Thymus (tissue), 14 donors: ENCODE measurements at places on chromosomes 2 and 18. TPM values are rescaled to one million over a fixed set of nuclear protein-coding genes. Genes with fewer than 3 reads are reported as not detected.
A peak's percentile ranks its signal among the peaks of the same experiment; 100 is the strongest.

DNA sequence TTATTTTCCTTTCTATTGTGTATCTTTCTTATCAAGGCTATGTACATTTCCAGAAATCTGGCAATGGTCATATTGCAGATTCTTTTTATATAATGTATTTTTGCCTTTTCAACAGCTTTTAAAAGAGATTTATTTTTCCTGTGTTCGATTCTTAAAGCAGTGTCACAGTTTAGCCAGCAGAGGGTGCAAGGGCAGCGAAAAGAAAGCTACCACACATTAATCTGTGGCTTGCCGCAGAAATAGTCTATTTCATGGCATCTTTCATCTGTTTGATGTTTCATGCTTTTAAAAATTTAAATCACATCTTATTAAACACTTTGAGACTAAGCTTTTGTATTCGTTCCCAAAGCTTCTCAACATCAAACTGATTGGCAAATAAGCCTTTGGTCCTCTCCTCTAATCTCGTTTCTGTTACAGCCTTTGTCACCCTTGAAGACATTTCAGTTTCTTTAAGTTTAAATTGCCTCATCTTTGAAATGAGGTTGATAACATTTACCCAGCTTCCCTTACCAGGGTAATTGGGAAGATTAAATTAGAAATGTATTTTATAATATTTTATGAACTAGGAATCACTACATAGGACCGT is 73.3 kb downstream of the PIK3C3 start:
- DNase-seq, result no peak

The GCG gene
- 1.7 TPM for total RNA-seq

DNA sequence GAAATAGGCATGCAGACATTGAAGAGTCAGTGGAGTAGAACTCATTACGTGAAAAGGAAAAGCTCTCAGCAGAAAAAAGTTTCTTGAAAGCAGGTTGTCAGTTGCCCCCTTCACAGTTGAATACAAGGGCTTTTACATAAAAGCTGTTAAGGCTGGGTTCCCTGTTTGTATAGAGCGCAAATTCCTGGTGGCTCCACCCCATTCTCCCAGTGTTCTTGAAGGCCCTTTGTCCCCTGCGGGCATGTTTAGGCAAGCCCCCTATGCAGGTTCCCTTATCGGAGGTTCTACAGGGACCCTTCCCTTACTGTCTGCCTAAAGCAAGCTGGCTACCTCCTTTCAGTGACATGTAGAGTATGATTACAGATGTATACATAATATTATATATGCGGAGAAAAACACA is 497.2 kb upstream of the SYT4 start:
- no peak for DNase-seq

The IL1RL1 gene
- total RNA-seq, result 1.1 TPM

DNA sequence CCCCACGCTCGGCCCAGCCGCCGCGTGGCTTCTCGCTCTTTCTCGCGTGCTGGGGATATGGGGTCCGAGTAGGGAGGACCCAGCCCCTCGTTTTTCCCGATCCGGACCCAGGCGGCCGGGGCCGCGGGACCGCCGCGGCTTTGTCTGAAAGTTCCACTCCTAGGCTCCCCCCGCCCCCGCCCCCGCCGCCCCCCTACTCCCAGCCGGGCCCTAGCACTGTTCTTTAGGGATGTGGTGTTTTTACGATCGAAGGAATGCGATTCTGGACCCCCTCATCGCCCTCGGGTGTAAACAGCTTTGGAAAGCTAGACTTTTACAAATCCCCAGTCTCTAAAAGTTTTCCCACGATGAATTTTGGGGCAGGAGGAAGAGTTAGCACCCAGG is 819 bp downstream of the TGIF1 start:
- no peak for DNase-seq

DNA sequence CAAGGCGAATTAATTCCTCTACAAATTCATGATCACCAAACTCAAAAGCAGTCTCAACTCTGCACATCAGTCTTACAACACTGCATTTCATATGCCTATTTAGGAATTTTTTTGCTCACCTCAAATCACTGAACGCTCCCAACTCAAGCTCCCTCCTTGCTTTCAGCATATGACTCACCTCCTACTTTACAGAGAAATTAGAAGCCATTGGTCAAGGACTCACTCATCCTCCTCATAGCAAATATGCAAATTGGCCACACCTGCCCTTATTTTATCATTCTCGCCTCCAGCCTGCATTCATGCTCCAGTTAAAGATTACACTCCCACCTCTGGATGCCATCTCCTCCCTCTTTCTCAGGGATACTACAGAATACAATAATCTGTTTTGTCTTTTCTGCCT is 148.8 kb downstream of the MBD2 start:
- DNase-seq, result no peak

The RSAD2 gene
- total RNA-seq, result 26.3 TPM

DNA sequence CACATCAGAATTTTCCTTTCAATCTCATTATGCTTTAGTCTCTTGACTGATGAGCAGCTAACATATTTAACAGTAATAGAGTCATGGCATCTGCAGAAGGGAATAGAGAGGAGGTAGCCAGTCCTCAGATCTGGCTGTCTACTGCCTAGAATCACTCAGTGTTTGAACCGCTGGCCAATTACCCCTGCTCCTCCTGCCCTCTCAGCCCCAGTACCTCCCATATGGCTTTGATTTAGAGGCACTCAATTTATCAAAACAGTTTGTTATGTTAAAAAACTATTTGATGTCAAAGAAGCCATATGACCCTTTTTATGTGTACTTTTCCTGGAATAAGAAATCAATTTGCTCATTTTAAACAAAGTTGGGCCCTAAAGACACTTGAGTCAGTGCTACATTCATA is 355.2 kb downstream of the CMPK2 start:
- no peak for DNase-seq

The TNS1 gene
- total RNA-seq, result 8.3 TPM

GRCh38 chr2:177064422-177064821 is 148.2 kb upstream of the HNRNPA3 start:
- DNase-seq, result no peak

The OBSL1 gene
- 9.6 TPM for total RNA-seq

The CHST10 gene
- 7.1 TPM for total RNA-seq

GRCh38 chr2:85813982-85814801 is 60.4 kb downstream of the ATOH8 start:
- peak; percentile 75 for DNase-seq
